ENCODE measurements at places on chromosomes 5 and 9.

GRCh38 chr5:111552896-111553295, 40.6 kb upstream of the STARD4 start:
- DNase-seq = no peak

DNA sequence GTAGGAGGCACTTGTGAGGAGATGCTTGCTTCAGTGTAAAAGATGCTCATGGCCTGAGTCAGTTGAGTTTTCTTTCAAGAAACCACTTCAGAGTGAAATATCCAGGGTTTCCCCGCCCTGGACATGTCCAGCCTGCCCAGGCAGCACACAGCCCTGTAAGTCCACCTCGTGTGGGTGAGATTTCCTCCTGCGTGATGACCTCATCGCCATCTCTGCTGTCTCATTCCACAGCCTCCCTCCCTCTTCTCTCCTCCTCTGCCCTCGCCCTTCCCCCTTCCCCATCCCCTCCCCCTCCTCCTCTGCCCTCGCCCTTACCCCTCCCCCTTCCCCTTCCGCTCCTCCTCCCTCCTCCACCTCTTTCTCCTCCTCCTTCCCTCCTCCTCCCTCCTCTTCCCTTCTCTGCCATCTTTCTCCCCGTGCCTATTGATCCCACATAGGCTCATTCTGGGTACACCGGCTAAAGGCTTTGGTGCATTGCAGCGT, 34.0 kb upstream of the NCS1 start:
- DNase-seq = no peak

GRCh38 chr9:112028242-112029221, 131.9 kb downstream of the UGCG start:
- no peak for DNase-seq

DNA sequence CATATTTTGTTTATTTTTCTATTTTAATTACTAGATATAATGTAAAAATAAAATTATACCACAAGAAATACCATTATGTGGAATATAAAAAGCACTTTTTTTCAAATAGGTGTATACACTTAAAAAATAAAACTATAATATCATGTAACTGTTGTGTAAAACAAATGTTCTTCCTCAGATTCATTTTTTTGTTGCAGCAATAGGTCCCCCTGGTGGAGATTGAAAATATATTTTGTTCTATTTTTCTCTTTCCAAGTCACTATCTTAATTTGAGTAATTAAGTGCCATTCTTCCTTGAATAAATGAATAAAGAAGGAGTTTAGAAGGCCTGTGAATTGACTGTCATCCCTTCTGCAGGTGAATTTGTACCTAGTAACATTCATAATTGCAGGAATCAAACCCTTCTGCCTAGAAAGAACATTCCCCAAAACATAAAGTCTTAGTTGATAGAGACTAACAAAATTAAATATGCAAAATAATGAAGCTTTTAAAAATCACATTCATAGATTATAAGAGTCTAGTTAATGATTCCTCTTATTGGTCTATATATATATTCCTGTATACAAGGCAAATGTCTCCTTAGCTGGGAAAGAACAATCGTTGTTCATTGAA, 23.4 kb downstream of the CETN3 start:
- DNase-seq = no peak

- no peak for DNase-seq
Measured at GRCh38 chr5:133569347-133569746, 43.0 kb downstream of the FSTL4 start.

DNA sequence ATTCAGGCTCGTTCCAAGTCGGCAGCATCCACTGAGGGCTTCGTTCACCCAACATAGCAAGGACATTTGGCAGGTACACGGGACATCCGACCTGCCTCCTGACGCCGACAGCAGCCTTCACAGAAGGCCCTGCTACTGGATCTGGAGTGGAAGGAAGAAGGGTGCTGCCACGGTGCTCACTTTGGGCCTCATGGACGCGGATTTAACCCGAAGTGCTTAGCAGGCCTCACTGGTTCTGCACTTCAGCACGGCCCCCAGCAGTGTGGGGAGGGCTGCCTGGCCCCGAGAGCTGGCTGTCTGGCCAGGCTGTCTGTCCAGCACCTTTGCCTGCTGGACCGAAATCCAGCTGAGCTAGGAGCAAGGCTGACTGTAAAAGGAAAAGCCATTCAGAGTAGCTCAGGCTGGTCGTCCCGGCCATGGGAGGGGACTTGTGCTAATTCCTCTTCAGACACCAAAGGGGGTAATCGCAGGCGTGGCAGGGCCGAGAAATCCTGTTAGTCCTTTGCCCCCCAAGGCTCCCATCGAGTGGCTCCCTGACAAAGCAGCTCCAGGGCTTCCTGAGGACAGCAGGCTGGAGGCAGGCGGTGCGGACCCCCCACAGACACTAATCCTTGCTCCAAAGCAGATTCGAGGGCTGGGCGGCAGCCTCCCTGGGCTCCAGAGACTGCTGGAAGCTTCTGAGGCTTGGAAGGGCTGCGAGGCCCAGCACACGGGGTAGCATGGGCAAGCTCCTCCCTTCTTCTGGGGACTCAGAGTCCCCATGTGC, 11.1 kb upstream of the RXRA start:
- DNase-seq = no peak

DNA sequence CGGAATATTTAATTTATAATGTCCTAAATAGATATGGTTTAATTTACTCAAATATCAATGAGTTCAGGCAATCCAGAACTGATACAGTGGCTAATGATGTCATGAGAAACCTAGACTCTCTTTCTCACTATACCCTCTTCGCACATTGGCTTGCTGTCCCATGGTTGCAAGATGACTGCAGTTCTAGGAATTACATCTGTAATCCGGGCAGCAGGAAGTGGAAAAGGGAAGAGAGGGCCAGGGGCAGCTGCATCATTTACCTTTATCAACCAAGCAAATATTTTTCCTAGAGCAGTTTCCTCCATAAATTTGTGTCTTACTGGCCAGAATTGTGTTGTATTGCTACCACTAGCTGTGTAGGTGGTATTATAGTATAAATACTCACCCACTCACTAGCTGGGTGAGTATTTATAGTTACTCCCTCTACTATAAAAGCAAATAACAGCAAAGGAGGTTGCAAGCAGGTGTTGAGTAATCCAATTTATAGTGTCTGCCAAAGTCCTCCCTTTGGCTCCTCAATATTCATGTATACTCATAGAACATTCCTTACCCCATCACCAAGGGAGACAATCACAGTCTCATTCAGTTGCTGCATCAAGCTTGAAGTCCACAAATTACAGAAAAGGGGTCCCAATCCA, 168.8 kb downstream of the DROSHA start:
- no peak for DNase-seq

DNA sequence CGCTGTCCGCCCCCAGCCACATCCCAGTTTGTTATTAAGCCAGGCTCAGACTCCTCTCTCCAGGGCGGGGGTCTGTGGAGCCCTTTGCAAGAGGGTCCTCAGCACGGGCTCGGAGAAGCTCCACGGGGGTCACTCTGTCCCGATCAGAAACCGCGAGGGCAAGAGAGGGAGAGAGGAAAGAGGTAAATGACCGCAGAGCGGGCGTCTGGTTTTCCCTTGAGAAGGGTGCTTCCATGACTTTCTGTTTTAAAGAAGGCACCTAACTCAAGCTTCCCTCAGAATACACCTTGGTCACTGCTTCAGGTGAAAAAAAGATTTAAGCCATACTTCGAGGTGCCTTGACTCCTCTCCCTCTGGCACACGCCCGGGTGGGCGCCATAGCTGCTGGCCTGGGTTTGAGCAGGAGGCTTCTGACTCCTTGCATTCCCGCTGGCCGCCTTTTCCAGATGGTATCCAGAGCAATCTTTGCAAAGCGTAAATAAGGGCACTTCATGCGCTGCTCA, 5.8 kb upstream of the TERT start:
- no peak for DNase-seq

DNA sequence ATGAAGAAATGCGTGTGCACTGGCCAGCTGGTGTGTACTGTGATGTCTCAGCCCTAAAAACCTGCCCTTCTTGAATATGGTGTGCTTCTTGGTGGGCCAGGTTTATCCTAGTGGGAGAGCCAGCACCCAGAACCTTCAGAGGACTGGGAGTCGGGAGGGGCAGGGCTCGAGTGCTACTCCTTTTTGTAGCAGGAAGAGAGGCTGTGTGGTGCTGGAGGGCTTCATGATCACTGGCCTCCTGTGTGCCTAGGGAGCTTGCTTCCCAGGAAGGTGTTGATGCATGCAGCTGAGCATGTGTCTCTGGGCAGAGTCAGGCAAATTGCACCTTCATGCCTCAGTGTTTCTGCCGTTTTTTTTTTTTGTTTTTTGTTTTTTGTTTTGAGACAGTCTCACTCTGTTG, 20.0 kb downstream of the PHF2 start:
- no peak for DNase-seq

- no peak for DNase-seq
Measured at GRCh38 chr5:169022718-169023117, 278.2 kb downstream of the SLIT3 start.

- no peak for DNase-seq
Measured at GRCh38 chr9:70614786-70615463, 200.5 kb upstream of the KLF9 start.

DNA sequence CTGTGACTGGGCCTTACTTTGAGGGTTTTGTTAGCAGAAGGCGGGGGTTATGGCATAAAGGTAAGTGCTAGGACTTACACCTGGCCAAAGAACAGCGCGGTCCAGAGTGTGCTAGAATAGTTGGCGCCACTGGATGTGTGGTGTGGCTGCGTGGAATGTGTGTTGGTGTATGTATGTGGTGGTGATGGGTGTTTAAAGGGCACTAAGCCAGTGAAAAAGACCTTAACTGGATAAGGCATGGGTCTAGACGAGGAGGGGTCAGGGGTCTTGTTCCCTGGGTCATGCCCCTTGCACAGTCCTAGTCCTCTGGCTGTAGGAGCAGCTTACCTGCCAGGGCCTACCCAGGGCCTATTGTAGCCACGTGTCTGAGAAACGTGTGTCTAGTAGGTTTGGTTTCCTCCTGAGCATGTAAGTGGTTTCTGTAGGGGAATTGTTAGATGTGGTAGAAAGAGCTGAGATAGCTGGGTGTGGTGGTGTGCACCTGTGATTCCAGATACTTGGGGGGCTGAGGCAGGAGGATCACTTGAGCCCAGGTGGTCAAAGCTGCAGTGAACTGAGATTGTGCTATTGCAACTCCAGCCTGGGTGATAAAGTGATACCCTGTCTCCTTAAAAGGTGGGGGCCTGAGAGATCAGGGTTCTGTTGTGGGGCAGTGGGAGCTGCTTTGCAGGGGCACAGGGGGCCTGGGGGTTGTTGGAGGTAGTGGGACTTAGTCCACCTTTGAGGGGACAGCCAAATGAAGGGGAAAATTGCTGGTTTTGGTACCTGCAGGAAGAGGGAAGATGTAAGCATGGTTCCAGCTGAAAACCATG, 55.2 kb downstream of the HSPA4 start:
- no peak for DNase-seq

- DNase-seq = no peak
Measured at GRCh38 chr9:710951-711745, 130.3 kb upstream of the DMRT1 start.

- no peak for DNase-seq
Measured at GRCh38 chr9:69023650-69024049, 9.7 kb upstream of the PRKACG start.

DNA sequence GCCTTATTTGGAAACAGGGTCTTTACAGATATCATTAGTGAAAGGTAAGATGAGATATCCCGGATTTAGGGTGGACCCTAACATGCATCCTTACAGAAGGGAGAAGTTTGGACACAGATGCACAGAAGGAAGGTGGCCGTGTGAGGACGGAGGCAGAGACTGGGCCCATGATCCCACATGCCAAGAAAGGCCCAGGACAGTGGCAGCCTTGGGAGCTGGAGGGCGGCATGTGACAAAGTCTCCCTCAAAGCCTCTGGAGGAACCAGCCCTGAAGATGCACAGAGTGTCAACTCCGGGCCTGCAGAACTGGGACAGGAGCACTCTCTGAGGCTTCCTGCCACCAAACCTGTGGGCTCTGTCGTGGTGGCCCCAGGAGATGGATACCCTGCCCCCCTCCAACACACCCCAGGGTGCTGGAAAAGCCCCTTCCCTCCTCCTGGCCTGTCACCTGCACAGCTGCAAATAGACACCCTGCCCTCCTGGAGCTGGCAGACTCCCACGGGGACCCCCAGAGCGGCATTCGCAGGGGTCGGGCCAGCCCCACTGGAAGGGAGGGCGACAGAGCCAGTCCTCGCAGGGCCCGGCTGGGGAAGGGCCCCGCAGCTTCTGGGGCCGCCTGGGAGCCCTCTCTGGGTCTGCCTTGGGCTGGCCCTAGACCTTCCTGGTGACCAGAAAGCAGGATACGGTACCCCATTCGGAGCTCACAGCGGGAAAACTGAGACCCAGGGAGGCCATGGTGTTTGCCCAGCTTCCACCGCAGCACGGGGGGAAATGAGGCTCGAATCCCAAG, 7.9 kb downstream of the NACC2 start:
- DNase-seq = no peak

- no peak for DNase-seq
Measured at GRCh38 chr5:50751064-50751657, 84.7 kb downstream of the PARP8 start.

- peak; percentile 69 for DNase-seq
Measured at GRCh38 chr9:98796364-98797101, at the start of gene ANKS6. Gene ANKS6 (minus strand): TSS chr9:98796555. CDS start chr9:98796491, 64 bp downstream.

DNA sequence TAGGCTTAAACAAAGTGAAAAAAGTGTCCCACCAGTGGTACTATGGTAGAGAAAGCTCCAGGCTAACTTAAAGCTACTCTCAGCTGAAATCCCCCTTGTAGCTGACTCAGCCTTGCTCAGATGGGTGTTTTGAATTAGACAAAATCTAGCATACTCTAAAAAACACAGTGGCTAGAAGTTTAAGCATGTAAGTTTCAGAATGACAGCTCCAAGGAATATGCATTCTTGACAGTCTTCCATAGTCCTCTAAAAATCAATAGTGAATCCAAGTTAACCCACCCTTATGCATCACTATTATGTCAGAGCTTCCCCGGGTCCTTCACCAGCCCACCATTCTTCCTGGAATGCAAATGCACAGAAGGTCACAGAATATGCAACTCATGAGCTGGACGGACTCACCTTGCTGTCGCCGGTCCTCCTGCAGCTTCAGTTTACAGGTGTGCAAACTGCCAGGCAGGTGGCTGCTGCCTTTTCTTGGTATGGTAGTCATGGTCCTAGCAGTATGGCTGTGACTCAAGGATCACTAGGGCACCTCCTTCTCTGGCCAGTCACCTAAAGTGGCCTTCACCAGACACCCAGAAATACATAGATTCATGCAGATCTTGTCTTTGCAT, 668 bp downstream of the RANBP3L start:
- no peak for DNase-seq

DNA sequence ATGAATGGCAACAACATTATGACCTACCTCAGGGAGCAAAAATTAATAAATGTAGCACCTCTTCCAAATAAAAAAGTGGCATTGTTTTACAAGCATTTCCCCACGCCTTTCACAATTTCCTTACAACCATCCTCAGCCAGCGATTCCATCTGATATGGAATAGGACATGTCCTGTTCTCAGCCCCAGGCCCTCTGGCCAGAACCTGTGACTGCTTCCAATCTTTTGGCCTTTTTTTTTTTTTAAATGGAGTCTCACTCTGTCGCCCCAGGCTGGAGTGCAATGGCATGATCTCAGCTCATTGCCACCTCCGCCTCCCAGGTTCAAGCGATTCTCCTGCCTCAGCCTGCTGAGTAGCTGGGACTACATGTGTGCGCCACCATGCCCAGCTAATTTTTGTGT, 16.8 kb upstream of the WNK2 start:
- DNase-seq = no peak

GRCh38 chr5:144108131-144108530, 62.3 kb downstream of the YIPF5 start:
- DNase-seq = no peak
